ENCODE measurements at places on chromosomes 12 and 14.

DNA sequence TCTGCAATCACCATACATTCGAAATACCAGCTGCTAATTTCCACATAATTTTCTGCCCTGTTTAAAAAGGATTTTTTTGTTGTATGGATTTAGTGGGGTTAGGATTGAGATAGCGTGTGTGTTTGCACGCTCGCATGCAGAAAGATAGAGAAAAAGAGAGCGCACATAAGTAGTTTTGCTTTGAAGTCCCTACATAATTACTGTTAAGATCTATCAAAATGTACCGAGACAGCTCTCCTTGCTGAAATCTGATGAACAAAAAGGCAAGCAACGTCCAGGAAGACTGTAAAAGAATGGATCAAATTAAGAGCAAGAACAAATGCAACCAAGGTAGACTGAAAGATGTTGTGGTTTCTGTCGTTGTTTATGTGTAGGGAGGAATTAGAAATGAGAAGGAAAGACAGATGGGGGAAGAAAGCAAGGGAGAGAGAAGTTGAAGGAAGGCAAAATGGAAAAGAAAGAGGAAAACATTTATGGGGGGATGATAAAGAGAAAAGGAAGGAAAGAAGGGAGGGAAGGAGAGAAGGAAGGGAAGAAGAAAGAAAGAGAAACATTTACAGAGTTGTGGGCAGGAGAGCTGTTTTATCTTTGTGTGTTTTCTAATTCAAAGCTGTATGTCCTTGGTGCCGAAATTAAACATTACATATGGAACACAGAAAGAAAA lies 522.3 kb downstream of the MED13L start:
- DNase-seq: no peak

DNA sequence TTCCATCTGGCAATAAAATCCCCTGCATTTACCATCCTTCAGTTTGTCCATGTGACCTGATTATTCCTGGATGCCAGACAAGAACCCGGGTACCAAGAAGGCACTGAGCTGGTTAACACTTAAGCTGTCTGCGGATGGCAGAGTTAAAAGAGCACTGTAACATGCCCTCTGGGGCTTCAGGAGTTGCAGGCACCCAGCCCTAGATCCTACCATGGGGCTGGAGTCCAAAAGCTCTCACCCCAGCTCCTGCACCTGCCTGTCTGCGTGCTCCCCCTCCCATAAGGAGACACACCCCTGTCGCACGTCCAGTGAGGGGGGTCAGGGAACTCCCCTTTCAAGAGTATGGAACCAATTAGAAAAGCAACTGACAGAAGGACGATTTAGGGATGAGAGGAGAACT lies 14.6 kb upstream of the FBXO34 start:
- DNase-seq: no peak

GRCh38 chr12:13534242-13534641 lies 337.7 kb downstream of the EMP1 start:
- DNase-seq: no peak

DNA sequence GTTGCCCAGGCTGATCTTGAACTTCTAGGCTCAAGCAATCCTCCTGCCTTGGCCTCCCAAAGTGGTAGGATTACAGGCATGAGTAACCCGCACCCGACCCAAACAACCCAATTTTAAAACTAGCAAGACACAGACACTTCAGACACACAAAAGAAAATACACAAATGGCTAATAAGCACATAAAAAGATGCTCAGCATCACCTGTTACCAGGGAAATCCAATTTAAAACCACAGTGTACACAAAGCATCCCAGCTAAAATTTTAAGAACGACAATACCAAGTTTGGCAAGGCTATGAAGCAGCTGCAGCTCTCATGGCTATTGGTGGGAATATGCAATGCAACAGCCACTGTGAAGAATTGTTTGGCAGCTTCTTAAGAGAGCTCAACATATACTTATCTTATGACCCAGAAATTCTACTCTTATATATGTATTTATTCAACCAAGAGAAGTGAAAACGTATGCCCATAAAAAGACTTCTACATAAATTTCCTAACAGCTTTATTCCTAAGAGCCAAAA lies 42.0 kb downstream of the BDKRB1 start:
- no peak for DNase-seq
